ENCODE measurements at places on chromosomes 7 and 10. TPM values are rescaled to one million over a fixed set of nuclear protein-coding genes. Genes with fewer than 3 reads are reported as not detected.

FAM241B gene
- 2.7 TPM for total RNA-seq

FKBP6 gene
- total RNA-seq = not detected

ACTL6B gene
- total RNA-seq = 0.23 TPM

TTYH3 gene
- 10.8 TPM for total RNA-seq

DNA sequence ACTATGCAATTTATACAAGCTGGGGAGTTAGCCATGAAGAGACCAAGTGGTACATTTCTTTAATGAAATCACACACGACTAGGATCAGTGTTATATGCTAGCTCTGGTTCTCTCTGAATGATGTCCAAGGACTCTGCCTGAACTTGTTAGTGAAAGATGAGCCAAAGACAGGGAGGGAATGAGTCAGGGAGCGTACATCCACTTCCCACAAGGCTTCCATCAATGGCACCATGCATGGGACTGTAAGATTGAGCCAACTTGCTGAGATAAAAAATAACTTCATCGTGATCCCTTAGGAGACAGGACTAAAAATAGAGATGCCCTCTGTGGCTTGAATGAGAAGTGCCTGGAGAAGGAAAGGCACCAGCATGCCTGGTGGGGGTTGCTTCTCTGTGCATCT is 629.7 kb downstream of the ACTR3B start:
- no peak for DNase-seq
- no peaks in the 10 kb centered on the region for H3K27me3 ChIP-seq
- H3K36me3 ChIP-seq = no peaks in the 10 kb centered on the region
- H3K27ac ChIP-seq = no peak overlapping the region

DNA sequence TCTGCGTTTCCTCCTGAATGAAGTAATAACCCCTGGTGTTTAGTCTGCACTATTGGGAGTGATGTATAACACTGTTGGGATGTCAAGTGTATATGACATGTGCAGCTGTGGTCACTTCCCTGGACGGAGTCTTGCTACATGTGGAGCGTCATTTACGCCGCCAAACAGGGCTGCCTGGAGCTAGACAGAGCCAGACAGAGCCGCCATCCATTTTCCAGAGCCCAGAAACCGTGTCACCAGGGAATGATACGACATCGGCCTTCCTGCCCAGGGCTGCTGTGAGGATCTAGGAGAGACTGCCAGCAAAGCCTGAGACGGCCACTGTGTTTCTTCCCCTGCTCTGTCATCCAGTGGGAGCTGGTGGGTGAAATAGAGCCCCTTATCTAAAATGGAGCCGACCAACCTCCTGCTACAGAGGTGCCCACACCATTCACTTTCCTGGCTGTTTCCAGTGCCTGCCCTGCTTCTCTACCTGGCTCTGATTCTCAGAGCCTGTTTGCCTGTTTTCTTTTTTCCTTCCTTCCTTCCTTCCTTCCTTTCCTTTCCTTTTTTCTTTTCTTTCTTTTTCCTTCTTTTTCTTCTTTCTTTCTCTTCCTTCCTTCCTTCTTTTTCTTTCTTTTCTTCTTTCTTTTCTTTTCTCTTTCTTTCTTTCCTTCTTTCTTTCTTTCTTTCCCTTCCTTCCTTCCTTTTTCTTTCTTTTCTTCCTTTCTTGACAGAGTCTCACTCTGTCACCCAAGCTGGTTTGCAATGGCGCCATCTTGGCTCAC is 13.3 kb upstream of the FGFR2 start:
- no peaks in the 10 kb centered on the region for H3K36me3 ChIP-seq
- no peaks in the 10 kb centered on the region for H3K27me3 ChIP-seq

DNA sequence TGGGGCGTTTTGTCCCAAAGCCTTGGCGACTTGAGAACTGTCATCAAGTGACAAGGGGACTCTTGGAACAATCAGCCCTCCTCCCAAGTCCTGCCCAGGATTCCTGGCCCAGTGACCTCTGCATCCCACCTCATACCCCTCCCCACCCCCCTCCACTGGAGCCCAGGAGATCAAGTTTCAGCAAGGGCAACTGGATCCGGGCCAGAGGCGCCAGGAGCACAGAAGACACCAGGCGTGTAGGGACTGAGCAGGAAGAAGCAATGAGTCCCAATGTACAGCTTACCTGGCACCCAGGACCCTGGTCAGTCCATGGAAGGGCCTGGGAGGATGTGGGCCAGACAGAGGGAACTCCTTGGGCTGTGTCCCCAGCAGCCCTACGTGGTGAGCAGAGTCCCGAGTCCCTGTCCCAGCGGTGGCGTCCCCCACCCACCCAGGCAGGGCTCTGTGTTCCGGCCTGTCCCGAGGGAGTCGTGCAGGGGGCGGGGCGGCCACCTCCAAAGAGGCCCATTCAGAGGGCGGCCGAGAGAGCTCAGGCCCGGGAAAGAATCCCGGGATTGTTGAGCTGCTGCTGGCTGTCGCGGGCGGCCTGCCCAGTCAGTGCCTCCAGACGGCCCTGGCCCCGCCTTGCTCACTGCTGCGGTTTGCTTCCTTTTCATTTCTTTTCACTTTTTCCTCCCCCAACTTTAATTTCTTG is 254.1 kb downstream of the TNS3 start:
- H3K4me3 ChIP-seq = no peak overlapping the region
- DNase-seq = peak; percentile 59
- H3K27me3 ChIP-seq = no peaks in the 10 kb centered on the region
- H3K27ac ChIP-seq = peak overlapping the region; percentile 47
- H3K36me3 ChIP-seq = peaks cover 14% of the 10 kb centered on the region

GRCh38 chr10:77226452-77226851 is 411.2 kb downstream of the KCNMA1 start:
- no peak overlapping the region for H3K4me3 ChIP-seq
- no peaks in the 10 kb centered on the region for H3K36me3 ChIP-seq
- H3K4me1 ChIP-seq = no peaks in the 10 kb centered on the region
- no peaks in the 10 kb centered on the region for H3K27me3 ChIP-seq
- no peak for DNase-seq
- H3K27ac ChIP-seq = no peak overlapping the region

All from pancreas (tissue), 10 donors.